Stimulated activated naive B cell treated with anti-CD40 and anti-IgM and Interleukin-4, amounts not matched to agents 10 μg/mL and 1 μg/mL and 100 μg/mL, for 72 hours (primary cell): ENCODE measurements at places on chromosomes 5 and 9.
A peak's percentile ranks its signal among the peaks of the same experiment; 100 is the strongest.

DNA sequence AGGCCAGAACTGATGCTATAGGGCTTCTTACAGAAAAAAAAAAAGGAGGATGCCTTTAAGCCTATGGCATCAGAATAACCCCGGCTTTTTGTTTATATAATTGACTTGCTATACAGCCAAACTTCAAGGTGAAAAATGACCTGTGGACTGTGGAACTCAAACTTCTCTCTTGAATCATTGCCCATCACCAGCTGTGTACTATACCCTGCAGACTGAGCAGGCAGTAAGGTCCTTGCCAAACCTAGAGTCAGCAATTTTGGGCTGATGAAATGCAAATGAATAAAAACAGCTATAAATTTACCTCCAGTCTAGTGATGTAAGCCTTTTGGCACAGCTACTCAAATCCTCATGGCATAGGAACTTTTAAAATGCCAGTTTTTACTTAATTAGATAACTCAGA, 44.5 kb upstream of the PPP3R2 start:
- H3K27me3 ChIP-seq: no peaks in the 10 kb centered on the region
- no peak overlapping the region for H3K27ac ChIP-seq
- H3K4me3 ChIP-seq: no peak overlapping the region
- no peak for DNase-seq

GRCh38 chr9:15136646-15137045, 170.4 kb downstream of the TTC39B start:
- H3K27ac ChIP-seq: no peak overlapping the region
- H3K27me3 ChIP-seq: peaks cover 5% of the 10 kb centered on the region
- DNase-seq: no peak
- no peaks in the 10 kb centered on the region for H3K36me3 ChIP-seq
- H3K4me3 ChIP-seq: no peak overlapping the region

DNA sequence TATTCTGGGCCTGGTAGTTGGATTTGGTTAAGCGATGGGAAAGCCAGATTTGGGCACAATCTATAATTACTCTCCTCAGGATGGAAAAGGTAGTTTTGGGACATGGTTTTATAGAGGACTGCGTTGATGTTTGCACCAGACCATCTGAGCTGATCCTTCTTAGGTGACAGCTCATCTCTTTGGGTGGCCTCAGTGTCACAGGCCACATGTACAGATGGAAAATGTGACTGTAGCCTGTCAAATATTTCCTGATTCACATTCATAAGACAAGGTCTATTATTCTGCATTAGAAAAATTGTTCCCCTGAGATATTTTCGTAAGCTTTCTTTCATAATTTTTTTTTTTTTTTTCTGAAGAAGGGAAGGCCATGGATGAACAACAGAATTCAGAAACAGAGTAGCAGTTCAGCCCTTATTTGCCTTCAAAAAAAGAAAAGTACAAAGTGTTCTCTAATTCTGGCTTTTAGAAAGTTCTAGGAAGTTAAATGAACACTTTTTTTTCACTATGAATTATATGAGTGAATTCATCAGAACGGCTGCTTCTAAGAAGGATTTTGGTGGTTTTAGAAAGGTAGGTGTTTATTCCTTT, 81.0 kb downstream of the NNT start:
- DNase-seq: no peak
- H3K27me3 ChIP-seq: no peaks in the 10 kb centered on the region
- peaks cover 4% of the 10 kb centered on the region for H3K4me1 ChIP-seq
- peaks cover 43% of the 10 kb centered on the region for H3K36me3 ChIP-seq
- no peak overlapping the region for H3K27ac ChIP-seq

DNA sequence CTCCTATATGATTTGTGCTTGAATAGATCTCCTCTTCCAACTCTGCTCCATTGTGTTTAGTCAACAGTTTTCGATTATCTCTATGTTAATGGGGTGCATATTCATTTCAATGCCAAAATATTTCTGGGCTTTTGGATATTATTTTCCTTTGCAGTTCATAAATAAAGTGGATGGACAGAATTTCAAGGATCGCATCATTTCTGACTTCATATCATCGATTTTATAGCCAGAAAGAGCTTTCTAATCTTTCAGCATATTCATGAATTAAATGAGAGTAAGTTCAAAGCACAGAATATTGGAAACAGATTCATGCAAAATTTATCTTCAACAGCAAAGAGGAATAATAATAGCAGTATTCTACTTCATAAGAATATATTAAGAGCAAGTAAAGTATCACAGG, 60.0 kb upstream of the MINAR2 start:
- H3K4me3 ChIP-seq: no peak overlapping the region
- H3K4me1 ChIP-seq: no peaks in the 10 kb centered on the region
- no peaks in the 10 kb centered on the region for H3K36me3 ChIP-seq
- no peak overlapping the region for H3K27ac ChIP-seq
- no peaks in the 10 kb centered on the region for H3K27me3 ChIP-seq

DNA sequence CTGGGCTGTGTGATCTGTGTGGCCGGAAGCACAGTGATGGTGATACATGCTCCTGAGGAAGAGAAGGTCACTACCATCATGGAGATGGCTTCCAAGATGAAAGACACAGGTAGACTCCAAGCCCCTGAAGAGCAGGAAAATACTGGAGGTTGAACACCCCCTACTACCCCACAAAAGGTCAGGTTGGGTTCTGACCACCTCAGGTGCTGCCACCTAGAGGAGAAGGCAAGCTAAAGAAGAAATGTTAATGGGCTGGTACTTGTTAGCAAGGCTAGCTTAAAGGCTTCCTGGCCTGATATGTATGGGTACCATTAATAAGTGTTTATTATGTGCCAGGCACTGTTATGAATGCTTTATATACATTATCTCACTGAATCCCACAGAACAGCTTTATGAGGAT, 11.7 kb downstream of the NIPAL4 start:
- H3K36me3 ChIP-seq: peaks cover 20% of the 10 kb centered on the region
- no peak overlapping the region for H3K4me3 ChIP-seq
- H3K27ac ChIP-seq: peak overlapping the region; percentile 77
- H3K4me1 ChIP-seq: peaks cover 30% of the 10 kb centered on the region
- no peak for DNase-seq
- H3K27me3 ChIP-seq: no peaks in the 10 kb centered on the region

DNA sequence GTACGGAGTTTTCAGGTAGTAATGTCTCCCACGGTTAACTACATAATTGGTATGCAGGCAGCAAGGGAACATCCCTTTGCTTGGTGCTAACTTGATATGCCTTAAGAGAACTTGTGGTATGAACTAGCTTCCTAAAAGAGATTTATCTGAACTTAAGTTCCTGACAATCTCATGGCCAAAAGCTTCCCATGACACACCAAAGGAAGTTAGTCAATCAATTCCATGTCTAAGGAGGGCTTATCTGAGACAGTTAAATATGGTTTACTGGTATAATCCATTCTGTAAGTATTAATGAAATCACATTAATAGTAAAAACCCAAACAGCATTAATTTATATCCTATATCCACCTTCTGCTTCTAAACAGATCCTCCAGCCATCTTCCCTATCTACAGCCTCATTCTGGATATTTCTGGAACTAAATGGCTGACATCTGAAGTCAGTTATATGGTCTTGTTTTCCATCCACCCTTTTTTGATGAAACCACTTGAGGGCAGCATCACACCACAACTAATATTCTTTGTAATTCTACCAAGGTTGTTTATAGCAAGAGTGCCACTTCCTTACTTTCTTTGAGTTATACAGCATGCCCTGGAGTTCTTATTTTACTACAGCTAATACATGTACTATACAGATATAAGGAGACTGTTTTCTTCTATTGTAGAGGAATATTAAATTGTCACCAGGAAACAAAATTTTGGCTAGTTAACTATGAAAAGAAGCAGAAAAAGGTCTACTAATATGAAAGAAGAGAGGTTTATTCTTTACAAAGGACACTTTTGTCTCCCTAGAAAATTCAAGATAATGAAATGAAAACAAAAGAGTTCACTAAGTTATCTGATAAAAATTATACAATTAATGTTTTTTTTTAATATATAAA, 34.7 kb downstream of the SHOC1 start:
- peak; percentile 50 for DNase-seq
- no peak overlapping the region for H3K4me3 ChIP-seq
- H3K36me3 ChIP-seq: no peaks in the 10 kb centered on the region
- H3K4me1 ChIP-seq: peaks cover 4% of the 10 kb centered on the region
- no peaks in the 10 kb centered on the region for H3K27me3 ChIP-seq

DNA sequence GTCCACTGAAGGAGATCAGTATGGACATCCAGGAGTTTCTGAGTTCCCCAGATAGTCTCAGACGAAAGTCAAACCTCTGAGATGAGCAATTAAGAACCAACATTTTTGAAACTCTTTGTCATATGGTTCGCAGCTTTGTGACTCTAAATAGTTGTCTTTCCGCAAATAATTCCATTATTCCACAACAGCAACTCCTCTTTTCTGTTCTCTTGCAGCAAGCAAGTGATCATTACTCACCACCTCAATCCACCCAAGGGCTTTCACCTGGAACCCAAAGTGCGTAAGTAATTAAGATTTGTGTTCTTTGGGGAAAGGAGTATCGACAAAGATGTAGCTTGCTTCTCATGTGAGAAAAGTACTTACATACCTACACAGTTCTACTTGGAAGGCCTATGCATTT, 15.6 kb downstream of the MTX3 start:
- no peaks in the 10 kb centered on the region for H3K27me3 ChIP-seq
- H3K27ac ChIP-seq: no peak overlapping the region
- H3K36me3 ChIP-seq: peaks cover 36% of the 10 kb centered on the region
- no peak for DNase-seq
- peaks cover 2% of the 10 kb centered on the region for H3K4me1 ChIP-seq
- H3K4me3 ChIP-seq: no peak overlapping the region

DNA sequence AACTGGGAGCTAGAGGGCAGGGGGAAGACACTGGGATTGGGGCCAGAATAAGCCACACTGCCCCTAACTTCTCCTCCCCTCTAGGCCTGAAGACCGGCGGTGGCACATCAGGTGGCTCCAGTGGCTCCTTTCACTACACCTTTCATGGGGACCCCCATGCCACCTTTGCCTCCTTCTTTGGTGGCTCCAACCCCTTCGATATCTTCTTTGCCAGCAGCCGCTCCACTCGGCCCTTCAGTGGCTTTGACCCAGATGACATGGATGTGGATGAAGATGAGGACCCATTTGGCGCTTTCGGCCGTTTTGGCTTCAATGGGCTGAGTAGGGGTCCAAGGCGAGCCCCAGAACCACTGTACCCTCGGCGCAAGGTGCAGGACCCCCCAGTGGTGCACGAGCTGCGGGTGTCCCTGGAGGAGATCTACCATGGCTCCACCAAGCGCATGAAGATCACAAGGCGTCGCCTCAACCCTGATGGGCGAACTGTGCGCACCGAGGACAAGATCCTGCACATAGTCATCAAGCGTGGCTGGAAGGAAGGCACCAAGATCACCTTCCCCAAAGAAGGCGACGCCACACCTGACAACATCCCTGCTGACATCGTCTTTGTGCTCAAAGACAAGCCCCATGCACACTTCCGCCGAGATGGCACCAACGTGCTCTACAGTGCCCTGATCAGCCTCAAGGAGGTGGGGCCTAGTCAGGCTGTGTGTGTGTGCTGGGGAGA, 6.8 kb downstream of the DNAJB5 start:
- H3K27ac ChIP-seq: no peak overlapping the region
- no peak overlapping the region for H3K4me3 ChIP-seq
- H3K36me3 ChIP-seq: peaks cover 36% of the 10 kb centered on the region

- DNase-seq: no peak
- peaks cover 10% of the 10 kb centered on the region for H3K4me1 ChIP-seq
These were observed 146.1 kb upstream of the RPS23 start for GRCh38 chr5:82424211-82424610.

DNA sequence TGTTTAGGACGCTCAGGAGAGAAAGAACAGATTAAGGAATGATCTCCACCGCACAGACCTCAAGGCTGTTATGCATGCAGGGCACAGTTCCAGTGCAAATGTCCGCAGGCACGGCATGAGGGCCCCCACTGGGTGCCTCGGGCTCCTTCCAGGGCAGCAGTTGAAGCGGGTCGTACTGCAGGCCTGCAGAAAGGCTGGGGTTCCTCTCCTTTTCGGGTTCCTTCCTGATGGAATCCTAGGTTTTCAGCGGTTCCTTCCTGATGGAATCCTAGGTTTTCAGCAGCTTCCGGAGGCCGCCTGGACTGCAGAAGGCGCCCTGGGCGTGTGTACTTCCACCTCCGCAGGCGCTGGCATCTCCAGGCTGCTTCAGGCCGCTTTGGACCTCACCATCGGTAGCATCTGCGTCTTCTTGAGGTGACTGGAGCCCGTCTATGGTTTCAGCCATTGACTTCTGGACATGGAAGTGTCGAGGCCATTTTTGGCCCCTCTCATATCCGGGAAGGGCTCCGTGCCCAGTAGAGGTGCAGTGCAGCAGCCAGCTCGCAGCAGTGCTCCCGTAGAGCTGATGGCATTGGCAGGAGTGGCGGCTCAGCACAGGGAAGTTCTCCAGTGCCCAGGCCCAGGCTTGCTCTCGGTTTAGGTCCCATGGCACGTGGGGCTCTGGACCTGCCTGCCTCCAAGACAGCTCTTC, 5.6 kb upstream of the MGAT4B start:
- no peak overlapping the region for H3K4me3 ChIP-seq
- H3K27me3 ChIP-seq: no peaks in the 10 kb centered on the region
- no peak for DNase-seq
- H3K27ac ChIP-seq: no peak overlapping the region
- H3K36me3 ChIP-seq: peaks cover 19% of the 10 kb centered on the region

- DNase-seq: no peak
- no peaks in the 10 kb centered on the region for H3K36me3 ChIP-seq
- H3K27ac ChIP-seq: no peak overlapping the region
- H3K4me3 ChIP-seq: no peak overlapping the region
- no peaks in the 10 kb centered on the region for H3K4me1 ChIP-seq
- no peaks in the 10 kb centered on the region for H3K27me3 ChIP-seq
These were observed 16.7 kb downstream of the SLC28A3 start for GRCh38 chr9:84323858-84324257.

- H3K36me3 ChIP-seq: no peaks in the 10 kb centered on the region
- no peak overlapping the region for H3K27ac ChIP-seq
- no peak overlapping the region for H3K4me3 ChIP-seq
- DNase-seq: no peak
- H3K4me1 ChIP-seq: no peaks in the 10 kb centered on the region
- peaks cover 26% of the 10 kb centered on the region for H3K27me3 ChIP-seq
These were observed 328.2 kb downstream of the SLIT3 start for GRCh38 chr5:168972731-168973130.
